ENCODE measurements at places on chromosomes 4 and X.

GRCh38 chr4:167379076-167379835 is 145.0 kb upstream of the SPOCK3 start:
- DNase-seq, result no peak

GRCh38 chr4:7019367-7019766 is 23.8 kb upstream of the TADA2B start:
- peak; percentile 45 for DNase-seq

DNA sequence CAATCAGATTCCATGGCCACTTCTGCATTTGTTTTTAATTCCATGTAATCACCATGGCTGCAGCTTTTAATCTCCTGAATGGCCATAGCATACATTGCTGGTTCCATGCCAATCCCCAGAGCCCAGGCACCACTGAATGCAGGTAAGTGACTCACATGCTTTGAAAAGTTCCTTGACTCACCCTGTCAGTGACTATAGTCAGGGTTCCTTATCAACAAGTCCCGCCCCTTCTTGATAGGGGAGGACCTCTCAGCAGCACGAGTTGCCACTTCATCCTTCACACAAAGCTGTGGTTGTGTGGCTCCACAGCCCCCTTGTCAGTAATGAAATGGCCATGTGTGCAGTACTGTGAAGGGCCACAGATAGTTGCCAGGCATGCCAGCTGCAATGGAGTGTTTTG is 516.6 kb downstream of the PPARGC1A start:
- DNase-seq, result no peak

- DNase-seq, result no peak
Measured at GRCh38 chr4:94378047-94378446, 35.4 kb upstream of the HPGDS start.

DNA sequence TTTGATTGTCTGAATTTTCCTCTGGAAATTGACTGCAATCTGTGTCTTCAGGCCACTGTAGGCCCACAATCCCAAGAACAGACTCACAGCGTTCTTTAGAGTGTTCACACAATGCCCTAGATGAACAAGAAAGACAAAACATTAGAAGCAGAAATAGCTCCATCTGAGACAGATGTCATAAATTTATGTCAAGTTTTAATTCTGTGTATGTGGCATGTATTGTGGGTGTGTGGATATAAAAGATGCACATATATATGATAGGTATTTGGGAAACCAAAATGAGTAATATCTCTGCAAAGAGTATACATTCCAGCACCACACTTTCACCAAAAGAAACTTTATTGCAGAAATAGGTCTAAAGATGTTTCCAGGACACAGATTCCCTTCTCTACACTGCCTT is 176.1 kb downstream of the CORIN start:
- DNase-seq, result no peak

- DNase-seq, result no peak
Measured at GRCh38 chr4:8040607-8041006, 100.9 kb upstream of the AFAP1 start.

GRCh38 chrX:103791826-103792485 is 15.3 kb downstream of the PLP1 start:
- no peak for DNase-seq

- no peak for DNase-seq
Measured at GRCh38 chrX:37813570-37813969, 33.7 kb downstream of the CYBB start.

- DNase-seq, result no peak
Measured at GRCh38 chr4:144461906-144462305, 184.1 kb upstream of the HHIP start.

DNA sequence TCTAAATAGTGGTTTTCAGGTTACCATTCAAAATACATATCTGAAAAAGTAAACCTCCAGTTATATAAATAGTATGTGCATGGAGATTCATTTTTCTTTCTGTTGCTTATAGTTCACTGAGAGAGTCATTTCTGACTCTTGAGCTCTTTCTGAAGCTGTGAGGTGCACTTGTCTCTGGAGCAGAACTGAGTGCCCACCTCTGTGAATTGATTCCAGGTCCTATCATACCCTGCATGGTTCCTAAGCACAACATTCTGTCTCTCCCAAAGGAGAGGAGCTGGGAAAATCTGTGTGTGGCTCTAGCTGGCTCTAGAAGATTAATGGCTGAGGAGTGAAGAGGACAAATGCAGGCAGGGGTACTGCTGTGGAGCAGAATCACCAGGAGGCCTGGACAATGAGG is 161.6 kb upstream of the HCCS start:
- no peak for DNase-seq

DNA sequence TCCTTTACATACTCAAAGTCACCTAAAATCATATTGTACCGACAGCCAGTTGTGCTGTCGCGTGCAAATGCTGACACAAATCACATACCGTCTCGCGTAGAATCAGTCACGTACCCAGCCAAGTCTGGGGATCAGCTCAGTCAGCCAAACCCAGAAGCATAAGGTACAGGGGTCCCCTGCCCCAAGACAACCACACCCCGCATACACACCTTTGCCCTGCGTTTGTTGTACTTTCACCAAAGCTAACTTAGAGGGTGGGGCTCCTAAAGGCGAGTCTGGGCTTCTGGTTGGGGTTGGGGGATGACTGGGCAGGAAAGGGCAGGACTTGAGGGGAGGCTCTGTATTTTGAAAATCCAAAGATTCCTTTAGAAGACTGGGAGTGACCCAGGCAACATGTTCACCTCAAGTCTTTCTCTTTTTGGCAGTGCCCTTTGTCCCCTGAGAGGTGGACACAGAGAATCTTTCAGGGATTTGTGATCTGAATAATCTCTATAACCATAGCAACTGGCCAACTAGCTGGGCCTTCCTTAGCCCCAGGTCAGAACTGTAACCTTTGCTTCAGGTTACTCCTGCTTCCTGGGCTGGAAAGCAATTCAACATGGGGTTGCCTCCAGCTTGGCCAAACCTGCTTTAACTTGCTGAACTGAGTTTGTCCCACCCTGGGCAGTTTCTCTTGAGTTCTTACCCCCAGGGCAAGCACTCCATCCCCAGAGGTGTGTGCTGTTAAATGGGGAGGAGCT is 992 bp downstream of the GDPD2 start:
- no peak for DNase-seq

GRCh38 chr4:155187989-155188388 is 20.4 kb upstream of the NPY2R start:
- no peak for DNase-seq
